ENCODE measurements at places on chromosomes 16 and 17.

DNA sequence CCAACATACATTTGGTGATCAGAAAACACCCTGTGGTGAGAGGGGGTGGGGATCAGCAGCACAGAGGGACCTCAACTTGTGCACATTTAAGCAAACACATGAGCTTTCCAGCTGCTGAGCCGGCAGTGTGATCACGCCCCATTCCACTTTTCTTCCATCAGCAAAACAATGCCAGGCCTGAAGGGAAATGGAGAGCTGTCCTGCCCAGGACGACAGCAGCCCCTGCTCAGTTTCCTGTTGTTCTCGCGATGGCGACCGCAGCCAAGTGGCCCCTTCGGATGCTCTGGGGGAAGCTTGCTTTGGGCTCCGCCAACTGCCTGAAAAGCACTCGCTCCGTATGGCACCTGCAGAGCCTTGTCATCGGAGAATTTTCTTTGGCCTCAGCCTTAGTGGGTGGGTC, 272.3 kb downstream of the FOXL1 start:
- DNase-seq = no peak

- no peak for DNase-seq
Observed at GRCh38 chr17:79808763-79809529, 12.1 kb upstream of the CBX8 start.

DNA sequence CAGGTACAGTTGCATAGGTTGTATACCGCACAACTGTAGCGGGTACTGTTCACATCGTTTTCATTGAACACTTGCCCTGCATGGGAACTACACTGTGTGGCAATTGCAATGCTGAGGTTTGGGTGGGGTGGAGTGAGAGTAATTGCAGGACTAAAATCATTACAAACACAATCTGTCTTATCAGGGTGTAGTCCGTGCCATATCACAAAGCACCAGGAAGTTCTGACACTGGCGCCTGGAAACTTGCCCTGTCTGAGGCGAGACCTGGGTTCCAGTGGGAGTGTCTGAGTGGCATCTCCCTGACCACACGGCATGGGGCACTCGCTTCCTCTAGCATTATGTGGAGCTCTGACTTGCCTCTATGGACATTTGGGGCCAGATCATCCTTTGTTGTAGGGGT, 153.4 kb downstream of the RGS9 start:
- no peak for DNase-seq

DNA sequence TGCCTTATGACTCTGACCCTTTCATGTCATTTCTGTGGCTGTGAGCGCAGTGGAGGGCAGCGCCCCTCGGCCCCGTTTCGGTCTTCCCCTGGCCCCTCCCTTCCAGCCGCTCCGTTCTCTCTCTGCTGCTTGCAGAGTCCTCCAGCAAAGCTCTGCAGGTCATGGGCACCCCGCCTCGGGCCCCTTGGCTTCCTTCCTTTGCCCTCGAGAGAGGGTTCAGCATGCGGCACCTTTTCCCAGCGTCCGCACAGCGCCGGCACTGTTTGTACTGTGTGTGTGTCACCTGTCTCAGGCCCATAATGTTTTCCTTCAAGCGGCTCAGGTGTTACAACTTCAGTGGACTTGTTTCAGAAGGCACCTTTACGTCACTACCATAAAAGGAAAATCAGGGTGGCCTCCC, 98.5 kb downstream of the RAP1GAP2 start:
- no peak for DNase-seq

GRCh38 chr17:1011760-1012735, 15.1 kb downstream of the TIMM22 start:
- DNase-seq = no peak

DNA sequence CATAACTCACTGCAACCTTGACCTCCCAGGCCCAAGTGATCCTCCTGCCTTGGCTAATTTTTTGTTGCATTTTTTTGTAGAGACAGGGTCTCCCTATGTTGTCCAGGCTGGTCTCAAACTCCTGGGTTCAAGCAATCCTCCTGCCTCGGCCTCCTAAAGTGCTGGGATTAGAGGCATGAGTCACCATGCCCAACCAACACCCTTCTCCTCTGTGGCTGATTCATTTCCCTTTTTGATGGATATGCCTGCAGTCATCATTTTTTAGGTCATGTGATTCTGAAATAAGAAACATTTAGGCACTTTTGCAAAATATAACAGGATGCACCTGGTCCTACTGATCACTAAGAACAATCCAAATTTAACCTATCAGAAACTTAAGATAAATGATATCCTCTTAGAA, 44.0 kb upstream of the YPEL2 start:
- no peak for DNase-seq

GRCh38 chr17:60623415-60623814, 23.4 kb downstream of the PPM1D start:
- DNase-seq = no peak

Data from AG09319 (cell line).